ENCODE measurements at places on chromosomes 16 and 17.

DNA sequence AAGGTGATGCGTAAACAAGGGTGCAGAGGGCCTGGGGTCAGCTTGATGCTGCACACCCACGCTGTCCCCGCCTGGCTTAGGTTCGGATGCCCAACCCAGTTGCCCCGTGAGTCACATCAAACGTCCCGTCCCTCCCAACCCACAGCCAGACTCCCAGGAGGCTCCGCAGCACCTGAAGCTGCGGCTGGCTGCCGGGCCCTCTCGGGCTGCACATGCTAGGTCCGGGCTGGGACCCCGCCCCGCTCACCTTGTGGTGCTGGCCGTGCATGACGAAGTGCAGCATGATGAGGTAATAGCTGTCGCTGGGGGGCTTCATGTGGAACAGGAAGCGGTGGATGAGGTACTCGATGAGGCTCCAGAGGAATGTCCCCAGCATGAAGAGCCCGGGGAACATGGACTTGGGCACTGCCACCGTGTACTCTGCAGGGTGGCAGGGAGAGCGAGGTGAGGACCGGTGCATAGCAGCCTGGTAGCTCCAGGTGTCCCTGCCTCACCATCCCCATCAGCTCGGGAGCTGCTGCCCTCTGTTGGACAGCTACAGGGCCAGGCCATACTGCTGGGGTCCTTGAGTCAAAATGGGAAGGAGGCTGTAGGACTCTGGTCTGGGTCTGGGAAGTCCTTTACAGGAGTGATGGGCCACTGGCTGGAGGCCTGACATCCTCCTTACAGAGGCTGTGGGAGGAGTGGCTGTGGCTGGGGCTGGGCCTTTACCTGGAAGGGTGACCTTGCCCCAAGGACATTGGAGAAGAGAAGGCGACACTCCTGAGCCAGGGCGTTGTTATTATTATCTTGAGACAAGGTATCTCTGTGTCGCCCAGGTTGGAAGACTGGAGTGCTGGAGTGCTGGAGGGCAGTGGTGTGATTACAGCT, 18.3 kb upstream of the MLKL start:
- DNase-seq, result no peak

DNA sequence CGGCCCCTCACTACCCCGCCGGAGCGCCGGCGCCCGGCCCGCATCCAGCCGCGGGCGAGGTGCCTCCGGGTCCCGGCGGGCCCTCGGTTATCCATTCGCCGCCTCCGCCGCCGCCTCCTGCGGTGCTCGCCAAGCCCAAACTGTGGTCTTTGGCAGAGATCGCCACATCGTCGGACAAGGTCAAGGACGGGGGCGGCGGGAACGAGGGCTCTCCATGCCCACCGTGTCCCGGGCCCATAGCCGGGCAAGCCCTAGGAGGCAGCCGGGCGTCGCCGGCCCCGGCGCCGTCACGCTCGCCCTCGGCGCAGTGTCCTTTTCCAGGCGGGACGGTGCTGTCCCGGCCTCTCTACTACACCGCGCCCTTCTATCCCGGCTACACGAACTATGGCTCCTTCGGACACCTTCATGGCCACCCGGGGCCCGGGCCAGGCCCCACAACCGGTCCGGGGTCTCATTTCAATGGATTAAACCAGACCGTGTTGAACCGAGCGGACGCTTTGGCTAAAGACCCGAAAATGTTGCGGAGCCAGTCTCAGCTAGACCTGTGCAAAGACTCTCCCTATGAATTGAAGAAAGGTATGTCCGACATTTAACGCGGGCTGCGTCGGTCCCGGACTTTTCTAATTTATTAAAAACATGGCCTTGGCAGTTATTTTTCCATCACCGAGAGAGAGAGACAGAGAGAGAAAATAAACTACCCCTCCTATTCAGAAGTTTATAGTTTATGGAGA, 2.8 kb downstream of the IRX5 start:
- no peak for DNase-seq

DNA sequence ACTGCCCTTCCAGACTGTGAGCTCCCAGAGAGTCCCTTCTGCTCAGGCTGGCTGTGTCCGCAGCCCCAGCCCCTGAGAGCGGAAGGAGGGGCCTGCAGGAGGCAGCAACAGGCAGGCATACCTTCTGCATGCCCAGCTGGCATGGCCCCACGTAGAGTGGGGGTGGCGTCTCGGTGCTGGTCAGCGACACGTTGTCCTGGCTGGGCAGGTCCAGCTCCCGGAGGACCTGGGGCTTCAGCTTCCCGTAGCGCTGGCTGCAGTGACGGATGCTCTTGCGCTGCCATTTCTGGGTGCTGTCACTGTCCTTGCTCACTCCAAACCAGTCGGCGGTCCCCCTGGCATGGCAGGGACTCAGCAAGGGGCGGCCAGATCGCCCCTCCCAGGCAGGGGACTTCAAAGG, 9.0 kb downstream of the RHBDF1 start:
- DNase-seq, result no peak

- no peak for DNase-seq
Measured at GRCh38 chr16:58198803-58199411, 1.0 kb upstream of the CSNK2A2 start.

- no peak for DNase-seq
Measured at GRCh38 chr16:65634833-65635232, 513.0 kb upstream of the CDH11 start.

GRCh38 chr17:42180411-42180921, 476 bp downstream of the KCNH4 start:
- no peak for DNase-seq

- DNase-seq, result no peak
Measured at GRCh38 chr17:19301274-19301951, 61.1 kb downstream of the B9D1 start.

GRCh38 chr17:49151996-49152395, 19.4 kb downstream of the B4GALNT2 start:
- DNase-seq, result no peak

DNA sequence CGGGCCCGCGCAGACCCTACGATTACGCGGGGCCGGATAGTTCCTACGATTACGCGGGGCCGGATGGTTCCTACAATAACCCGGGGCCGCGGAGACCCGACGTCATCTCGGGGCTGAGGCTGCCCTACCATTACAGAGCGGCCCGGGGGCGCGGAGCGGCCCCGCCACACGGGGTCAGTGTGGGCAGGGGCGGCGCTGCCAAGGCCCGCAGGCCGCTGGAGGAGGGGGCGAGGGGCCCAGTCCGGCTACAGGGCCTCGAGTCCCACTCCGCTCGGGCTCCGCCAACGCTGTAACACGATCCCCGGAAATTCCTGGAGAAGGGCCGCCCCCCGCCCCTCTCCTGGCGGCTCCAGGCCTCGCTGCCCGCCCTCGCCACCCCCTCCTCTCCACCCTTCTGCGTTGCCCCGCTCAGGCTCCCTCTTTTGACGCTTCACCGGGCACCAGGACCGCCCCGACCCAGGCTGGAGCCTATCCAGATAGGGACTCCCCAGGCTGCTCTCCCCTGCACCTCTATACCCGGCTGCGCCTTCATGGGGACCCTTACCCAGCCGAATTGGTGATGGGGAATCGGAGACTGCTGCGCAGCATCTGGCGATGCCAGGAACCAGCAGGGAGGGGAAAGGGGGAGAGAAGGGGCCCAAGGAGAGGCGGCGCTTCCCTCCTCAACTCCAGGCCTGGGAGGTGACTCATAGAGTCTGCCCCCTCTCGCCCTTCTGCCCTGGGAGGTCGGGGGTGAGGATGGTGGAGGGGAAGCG, at the start of gene RAB34:
Gene RAB34, minus strand, starts transcription at position 291 of the 755 bp plus-strand sequence. CDS start 602 bp downstream, outside the sequence.
- peak; percentile 92 for DNase-seq

GRCh38 chr17:42249681-42250446, 26.3 kb downstream of the STAT5B start:
- DNase-seq, result no peak

DNA sequence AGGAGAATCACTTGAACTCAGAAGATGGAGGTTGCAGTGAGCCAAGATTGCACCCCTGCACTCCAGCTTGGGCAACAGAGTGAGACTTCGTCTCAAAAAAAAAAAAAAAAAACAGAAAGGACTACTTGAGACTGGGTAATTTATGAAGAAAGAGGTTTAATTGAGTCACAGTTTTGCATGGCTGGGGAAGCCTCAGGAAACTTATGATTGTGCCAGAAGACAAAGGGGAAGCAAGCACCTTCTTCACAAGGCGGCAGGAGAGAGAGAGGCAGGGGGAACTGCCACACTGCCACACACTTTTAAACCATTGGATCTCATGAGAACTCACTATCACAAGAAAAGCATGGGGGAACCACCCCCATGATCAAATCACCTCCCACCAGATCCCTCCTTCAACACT, 9.0 kb upstream of the MILR1 start:
- DNase-seq, result no peak

- no peak for DNase-seq
Measured at GRCh38 chr17:44354582-44355561, 8.8 kb downstream of the FAM171A2 start.

GRCh38 chr17:68057531-68057952, 22.0 kb downstream of the KPNA2 start:
- no peak for DNase-seq

DNA sequence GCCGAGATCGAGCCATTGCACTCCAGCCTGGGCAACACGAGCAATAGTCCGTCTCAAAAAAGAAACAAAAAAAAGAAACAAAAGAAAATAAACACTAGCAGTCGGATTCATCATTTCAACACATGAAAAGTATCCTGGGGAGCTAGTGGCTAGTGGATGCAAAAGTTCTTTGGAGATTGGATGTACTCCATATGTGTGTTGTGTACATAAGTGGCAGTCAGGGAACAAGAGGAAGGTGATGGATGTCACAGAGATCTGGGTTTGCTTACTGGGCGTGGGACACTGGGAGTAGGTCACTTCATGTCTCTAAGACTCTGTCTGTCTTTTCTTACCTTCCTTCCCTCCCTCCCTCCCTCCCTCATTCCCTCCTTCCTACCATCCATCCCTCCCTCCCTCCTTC, 35.4 kb downstream of the MRC2 start:
- no peak for DNase-seq

GRCh38 chr17:2244545-2245525, 58.8 kb downstream of the SMG6 start:
- peak; percentile 79 for DNase-seq

GRCh38 chr17:3012926-3013581, 50.4 kb downstream of the OR1D5 start:
- DNase-seq, result peak; percentile 65

GRCh38 chr17:72931163-72931562, 161.3 kb downstream of the SLC39A11 start:
- DNase-seq, result no peak

DNA sequence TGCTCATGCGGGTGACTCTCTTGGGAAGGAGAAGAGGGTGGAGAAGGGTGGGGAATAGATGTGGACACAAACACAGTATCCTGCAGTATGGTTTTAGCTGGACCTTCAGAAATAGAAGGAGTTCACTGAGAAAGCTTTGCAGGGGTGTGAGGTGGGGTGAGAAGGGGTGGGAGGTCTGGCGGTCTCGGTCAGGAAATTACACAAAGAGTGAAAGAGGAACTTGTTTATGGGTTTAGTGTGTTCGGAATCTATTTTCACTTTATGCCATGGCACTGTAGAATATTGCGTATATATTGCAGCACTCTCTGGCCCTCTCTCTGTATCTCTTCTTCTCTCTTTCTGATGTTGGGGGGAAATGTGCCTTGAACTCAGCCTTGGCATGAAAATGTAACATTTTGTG, 148.2 kb upstream of the GOT2 start:
- no peak for DNase-seq

- DNase-seq, result no peak
Measured at GRCh38 chr17:51650772-51651171, 390.4 kb downstream of the UTP18 start.

GRCh38 chr16:57045694-57046381, 46.5 kb upstream of the CPNE2 start:
- peak; percentile 74 for DNase-seq

GRCh38 chr16:29745853-29746345, at the start of gene C16orf54:
TSS of gene C16orf54 (minus strand) at chr16:29745990. CDS start at chr16:29744951, 1,039 bp downstream.
- no peak for DNase-seq

- no peak for DNase-seq
Measured at GRCh38 chr17:36136439-36136838, 32.8 kb downstream of the CCL4 start.

GRCh38 chr16:3625911-3626732, 14.7 kb upstream of the SLX4 start:
- DNase-seq, result no peak

GRCh38 chr16:24114876-24115275, 141.3 kb upstream of the CACNG3 start:
- DNase-seq, result no peak

DNA sequence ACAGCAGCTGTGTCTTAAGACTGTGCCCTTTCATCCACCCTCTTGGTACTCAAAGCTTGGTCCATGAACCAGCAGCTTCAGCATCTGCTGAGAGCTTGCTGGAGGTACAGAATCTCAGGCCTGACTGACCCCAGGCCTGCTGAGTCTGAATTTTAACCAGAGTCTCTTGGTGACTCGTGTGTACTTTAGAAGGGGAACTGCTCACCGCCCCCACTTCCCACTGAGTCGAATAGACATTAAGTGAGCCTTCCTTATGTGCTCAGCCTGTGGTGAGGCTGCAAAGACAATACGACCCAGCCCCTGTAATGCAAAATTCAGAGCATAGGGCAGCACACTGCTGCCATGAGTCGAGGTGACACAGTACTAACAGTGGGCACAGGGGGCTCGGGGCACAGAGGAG, 662.8 kb downstream of the WWOX start:
- DNase-seq, result no peak

DNA sequence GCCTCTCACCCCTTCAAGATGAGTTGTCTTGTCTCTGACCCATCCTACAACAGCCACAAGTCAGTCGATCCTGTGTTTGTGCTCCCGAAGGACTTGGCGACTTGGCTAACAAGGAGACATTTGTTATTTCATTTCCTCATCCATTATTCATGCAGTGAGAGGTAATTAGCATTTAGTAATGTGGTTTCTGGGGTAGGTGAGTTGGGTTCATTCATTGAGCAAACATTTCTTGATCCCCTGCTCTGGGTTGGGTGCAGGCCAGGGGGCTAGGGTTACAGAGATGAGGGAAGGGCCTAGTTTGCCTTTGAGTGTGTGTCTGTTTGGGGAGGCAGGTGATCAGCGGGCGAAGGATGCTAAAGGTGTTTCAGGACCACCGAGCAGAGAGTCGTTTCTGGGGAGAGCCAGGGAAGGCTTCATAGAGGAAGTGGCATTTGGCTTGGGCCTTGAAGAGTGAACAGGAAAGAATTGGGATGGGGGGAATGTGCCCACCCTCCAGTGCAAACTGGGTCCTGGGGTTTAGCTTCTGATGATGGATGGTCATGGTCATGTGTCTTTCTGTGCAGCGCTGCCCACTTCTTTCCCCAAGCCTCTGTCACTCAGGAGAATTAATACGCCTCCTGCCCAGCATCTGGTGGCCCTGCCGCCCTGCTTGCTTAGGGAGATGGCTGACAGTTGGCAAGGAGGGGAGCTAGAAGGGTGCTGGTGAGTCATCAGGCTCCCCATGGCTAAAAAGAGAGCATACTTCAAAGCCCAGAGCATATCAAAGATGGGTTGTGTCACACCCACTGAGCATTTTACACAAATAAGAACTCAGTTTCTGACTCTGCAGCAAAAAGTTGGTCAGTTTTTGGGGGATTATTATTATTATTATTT, 38.5 kb downstream of the MSI2 start:
- peak; percentile 12 for DNase-seq

DNA sequence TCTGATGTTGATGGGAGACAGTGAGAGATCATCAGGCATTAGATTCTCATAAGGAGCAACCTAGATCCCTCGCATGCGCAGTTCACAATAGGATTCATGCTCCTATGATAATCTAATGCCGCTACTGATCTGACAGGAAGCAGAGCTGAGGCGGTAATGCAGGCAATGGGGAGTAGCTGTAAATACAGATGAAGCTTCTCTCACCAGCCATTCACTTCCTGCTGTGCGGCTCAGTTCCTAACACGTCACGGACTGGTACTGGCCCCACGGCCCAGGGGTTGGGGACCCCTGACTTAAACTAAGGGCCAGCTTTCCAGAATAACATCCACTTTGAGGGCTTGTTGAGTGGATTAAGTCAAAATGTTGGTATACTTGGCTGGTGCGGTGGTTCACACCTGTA, 2.6 kb upstream of the TMEM219 start:
- no peak for DNase-seq
